Pulmonary artery endothelial cell (primary cell): ENCODE measurements at places on chromosomes 5 and 9. TPM values are rescaled to one million over a fixed set of nuclear protein-coding genes. Genes with fewer than 3 reads are reported as not detected.

- DNase-seq: no peak
These were observed 91.7 kb upstream of the GDNF start for GRCh38 chr5:37931541-37931940.

DNA sequence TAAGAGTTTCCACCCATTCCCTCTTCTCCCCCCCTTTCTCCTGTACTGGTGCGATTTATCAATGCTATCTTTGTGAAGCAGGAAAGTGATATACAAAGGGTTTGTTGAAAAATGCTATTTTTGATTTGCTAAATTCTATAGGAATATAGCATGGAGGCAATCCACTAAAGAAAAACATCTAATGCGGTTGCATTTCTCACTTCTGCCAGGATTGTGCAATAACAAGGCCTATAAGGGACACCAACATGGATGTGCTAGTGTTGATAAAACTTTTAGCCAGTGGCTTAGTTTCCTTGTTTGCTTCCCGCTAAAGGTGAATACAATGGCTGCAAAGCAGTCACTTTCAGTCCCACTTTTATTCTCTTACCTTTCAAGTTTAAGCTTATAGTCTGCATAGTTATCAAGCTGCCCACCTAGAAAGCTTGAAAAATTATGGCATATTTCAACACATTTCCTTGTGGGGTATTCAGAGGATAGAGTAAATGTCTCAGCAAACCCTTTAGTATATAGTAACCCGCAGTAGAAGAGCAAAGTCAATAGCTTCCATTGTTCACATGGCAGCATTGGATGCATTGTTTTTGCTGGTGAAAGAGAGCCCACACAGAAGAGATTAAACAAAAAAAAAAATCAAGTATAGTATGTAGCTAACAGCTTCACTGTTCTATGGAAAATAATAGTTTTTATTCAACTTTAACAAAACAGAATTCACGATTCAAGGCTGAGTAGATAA lies 674.6 kb upstream of the SEMA6A start:
- DNase-seq: no peak

GRCh38 chr5:109350537-109351270 lies 59.1 kb downstream of the PJA2 start:
- DNase-seq: no peak

DNA sequence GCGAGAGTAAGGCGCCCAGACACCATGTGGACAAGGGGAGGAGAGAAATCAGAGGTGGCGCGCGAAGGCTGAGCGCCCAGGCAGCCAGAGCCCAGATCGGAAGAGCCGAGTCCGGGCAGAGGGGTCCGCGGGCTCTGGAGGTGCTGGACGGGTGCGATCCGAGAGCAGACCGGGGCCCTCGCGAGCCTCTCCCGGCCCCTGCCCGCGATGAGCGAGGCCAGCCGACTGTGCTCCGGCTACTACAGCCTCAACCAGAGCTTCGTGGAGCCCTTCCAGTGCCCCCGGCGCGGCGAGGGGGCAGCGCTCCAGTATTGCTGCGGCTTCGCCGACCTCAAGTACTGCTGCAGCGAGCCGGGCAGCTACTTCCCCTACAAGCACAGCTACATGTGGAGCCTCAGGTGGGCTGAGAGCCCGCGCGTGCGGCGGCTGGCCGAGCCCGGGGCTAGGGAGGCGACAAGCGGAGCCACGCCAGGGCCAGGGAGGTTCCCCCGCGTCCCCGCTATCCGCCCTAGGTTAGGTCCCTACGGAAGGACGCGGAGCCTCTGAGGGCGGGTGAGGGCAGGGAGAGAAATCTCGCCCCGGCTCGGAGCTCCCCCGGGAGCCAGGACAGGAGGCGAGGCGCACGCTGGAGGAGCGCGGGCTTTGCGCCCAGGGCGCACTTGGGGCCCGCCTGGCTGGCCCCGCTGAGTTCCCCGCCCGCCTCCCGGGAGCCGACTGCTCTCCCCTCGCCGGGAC lies at the start of gene SHISAL2B:
Gene SHISAL2B, plus strand, starts transcription at position 87 of the 735 bp plus-strand sequence. Its CDS starts 121 bp downstream, at position 208.
- no peak for DNase-seq

IFNA21 gene
- not detected in 2 replicates for total RNA-seq
